Stimulated activated CD8-positive, alpha-beta memory T cell treated with anti-CD3 and anti-CD28 coated beads, Interleukin-7, amount 100 ng/mL, for 48 hours (primary cell): ENCODE measurements at places on chromosomes 16 and 17.

GRCh38 chr16:70738083-70738977 lies 52.5 kb upstream of the MTSS2 start:
- no peak for DNase-seq

- no peak for DNase-seq
Measured at GRCh38 chr16:28821874-28822519, 802 bp upstream of the ATXN2L start.

- DNase-seq: no peak
Measured at GRCh38 chr16:64540434-64540833, 581.4 kb downstream of the CDH11 start.

GRCh38 chr16:23288726-23289512 lies 13.2 kb upstream of the SCNN1B start:
- no peak for DNase-seq

GRCh38 chr16:31466381-31466841 lies 5.5 kb upstream of the TGFB1I1 start:
- no peak for DNase-seq

GRCh38 chr17:784143-784542 lies 2.0 kb downstream of the MRM3 start:
- DNase-seq: no peak

DNA sequence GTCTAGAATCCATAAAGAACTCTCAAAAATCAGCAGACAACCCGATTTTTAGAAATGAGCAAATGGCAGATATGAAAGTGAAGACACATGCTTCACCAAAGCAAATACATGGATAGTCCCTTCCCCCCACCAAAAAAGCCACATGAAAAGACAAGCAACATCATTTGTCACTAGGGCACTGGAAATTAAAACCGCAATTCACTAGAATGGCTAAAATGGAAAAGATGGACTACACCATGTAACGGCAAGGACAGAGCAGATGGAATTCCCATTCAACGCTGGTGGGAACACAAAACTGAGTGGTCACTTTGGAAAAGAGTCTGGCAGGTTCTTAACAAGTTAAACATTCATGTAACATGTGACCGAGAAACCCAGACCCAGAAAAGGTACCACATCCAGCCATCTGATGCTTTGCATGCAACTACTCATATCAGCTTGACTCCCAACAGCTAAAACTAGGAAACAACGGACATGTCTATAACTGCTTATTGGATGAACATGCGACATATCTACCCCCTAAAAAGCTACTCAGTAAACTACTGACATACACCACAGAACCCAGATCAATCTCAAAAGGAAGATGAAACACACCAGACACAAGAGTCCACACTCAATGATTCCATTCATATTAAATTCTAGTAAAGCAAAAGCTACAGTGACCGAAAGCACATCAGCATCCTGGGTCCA lies 132.6 kb downstream of the ZNF778 start:
- DNase-seq: no peak
